ENCODE measurements at places on chromosomes 7 and 10.

GRCh38 chr7:5437987-5438386 is 14.4 kb upstream of the TNRC18 start:
- no peak for DNase-seq

GRCh38 chr7:102469351-102469971 is 4.7 kb downstream of the LRWD1 start:
- DNase-seq, result no peak

DNA sequence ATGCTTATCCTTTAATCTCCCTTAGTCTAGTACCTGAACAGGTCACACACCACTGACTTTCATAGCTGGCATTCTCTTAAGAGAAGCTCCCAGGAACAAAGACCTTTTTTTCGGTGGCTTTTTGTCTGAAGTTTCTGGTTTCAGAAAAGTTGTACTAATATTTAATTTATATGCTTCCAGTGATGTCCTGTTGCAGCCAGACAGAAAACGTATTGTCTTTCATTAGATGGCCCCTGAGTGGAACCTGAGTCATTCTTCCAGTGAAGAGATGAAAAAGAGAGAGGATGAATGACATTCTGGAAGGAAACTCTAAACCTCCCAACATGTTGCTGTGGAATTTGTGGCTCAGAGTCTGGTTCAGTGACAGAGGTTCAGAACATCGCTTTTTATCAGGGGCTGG is 274.8 kb upstream of the TAC1 start:
- DNase-seq, result no peak

GRCh38 chr7:128060018-128060417 is 28.8 kb upstream of the LRRC4 start:
- no peak for DNase-seq

GRCh38 chr7:19368491-19368925 is 223.3 kb upstream of the FERD3L start:
- no peak for DNase-seq

GRCh38 chr10:85810674-85811073 is 555.9 kb downstream of the GRID1 start:
- no peak for DNase-seq

DNA sequence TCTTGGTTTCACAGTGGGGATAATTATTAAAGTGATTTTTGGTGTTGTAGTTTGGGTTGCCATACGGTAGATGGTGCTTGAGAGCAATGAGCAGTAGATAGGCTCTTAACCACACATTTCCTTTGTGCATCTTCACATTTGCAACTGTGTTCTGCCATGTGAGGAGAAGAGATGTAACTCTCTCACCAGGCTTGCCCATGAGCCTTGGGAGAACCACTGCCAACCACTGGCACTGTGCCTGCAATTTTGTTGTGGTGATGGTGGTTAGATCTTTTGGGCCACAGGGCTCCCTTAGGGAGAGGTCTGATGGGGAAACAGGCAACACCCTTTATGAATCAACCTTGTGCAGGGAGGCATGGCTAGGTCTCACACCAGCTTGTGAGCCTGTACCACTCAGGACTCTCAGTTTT is 204.3 kb downstream of the CCDC7 start:
- DNase-seq, result no peak

- DNase-seq, result no peak
Measured at GRCh38 chr7:87116315-87116714, 35.9 kb upstream of the DMTF1 start.

GRCh38 chr7:10128748-10129147 is 844.9 kb upstream of the PHF14 start:
- DNase-seq, result no peak

DNA sequence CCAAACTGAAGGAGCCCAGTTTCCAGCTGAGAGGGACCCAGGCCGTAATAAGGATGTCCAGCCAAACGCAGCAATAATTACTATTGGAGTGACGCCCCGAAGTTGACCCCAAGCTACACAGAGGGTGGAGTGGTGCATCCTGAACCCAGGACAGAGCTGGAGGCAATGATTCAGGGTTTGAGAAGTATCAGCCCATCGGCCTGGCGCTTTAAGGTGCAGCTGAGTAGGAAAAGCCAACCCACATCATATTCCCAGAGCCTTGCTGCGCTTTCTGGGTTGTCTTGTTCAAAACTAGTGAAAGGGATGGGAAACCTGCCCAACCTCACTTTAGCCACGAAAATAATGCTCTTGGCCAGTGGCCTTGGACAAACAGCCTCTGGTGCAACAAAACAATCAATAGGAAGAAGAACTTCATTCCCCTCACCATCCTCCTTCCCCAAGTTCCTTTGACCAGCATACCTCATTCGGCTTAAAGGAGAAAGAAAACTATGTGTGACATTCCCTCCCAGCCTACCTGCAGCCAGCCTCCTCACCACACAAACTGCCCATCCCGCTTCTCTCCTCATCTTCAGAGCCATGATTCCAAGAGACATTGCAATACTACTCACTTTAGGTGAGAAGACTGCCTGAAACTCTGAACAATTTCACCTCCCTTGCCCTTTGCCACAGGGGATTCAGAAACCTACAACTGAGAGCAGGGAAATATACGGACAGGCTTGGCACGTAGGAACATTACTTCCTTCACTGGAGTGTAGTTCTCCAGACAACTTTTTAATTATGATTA is 217.2 kb upstream of the MKLN1 start:
- DNase-seq, result no peak

GRCh38 chr7:10592604-10593003 is 381.1 kb upstream of the PHF14 start:
- DNase-seq, result no peak

DNA sequence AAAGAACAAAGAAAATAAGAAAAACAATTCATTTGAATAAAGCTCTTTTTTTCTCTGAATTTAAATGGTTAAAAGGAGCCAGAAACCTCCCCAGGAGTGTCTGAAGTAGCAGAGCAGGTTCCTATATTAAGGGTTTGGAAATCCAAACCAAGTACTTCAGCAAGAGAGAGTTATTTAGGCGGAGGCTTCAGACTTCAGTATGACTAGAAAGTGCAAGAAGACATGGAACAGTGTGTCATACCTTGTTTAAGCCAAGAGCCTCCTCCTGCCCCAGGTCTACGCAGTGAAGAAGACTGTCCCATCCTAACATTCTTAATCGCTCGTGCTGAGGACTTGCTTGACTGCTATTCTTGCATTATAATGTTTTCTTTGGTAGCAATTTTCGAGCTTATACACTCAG is 51.3 kb downstream of the ODAD2 start:
- DNase-seq, result no peak

DNA sequence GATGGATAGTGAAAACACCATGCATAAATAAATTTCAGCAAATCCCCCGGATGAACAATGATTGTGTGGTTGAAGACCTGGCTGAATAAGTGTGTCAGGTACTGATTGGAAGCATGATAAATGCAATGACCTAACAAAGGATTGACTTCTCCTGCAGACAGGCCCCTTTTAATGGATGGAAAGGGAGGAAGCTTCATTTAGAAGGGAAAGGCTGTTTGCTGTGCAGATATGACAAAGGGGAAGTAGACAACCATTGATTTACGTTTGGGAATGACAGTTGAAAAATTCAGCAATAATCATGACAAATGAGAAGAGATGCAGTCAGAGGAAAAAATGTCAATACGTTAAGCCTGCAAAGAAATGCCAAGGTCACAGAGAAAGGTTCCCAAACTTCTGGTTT is 503.8 kb downstream of the LRMDA start:
- no peak for DNase-seq

GRCh38 chr10:6542999-6543430 is 37.1 kb downstream of the PRKCQ start:
- no peak for DNase-seq

DNA sequence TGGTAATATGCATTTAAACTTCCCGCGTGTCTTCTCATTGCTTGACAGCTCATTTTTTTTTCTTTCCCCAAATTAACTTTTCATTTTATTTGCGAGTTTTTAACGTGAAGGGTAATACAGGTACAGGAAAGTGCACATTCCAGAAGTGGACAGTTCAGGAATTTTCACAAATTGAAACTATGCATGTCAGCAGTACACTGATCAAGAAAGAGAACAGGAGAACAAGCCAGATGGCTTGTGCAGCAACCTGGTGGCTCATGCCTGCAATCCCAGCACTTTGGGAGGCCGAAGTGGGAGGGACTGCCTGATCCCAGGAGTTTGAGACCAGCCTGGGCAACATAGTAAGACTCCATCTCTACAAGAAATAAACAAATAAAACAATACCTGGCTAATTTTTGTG is 28.5 kb downstream of the ARL5B start:
- no peak for DNase-seq

- DNase-seq, result no peak
Measured at GRCh38 chr7:146539836-146540235, 423.2 kb downstream of the CNTNAP2 start.

DNA sequence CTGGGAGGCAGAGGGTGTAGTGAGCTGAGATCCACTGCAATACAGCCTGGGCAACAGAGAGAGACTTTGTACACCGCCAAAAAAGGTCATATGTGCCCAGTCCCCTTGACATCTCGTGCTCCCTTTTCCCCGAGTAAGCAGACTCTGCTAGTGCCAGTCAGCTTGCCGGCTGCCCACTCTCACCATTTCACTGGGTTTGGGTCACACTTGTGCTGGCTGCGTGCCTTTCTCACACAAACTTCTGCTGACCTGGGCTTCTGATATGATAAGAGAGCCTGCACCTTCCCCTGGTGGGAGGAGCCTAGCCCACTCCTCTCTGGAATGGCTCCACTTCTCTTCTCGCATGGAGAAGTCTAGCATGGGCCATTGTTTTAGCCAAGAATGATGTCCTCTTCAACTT is 53.4 kb downstream of the MPP7 start:
- DNase-seq, result no peak

DNA sequence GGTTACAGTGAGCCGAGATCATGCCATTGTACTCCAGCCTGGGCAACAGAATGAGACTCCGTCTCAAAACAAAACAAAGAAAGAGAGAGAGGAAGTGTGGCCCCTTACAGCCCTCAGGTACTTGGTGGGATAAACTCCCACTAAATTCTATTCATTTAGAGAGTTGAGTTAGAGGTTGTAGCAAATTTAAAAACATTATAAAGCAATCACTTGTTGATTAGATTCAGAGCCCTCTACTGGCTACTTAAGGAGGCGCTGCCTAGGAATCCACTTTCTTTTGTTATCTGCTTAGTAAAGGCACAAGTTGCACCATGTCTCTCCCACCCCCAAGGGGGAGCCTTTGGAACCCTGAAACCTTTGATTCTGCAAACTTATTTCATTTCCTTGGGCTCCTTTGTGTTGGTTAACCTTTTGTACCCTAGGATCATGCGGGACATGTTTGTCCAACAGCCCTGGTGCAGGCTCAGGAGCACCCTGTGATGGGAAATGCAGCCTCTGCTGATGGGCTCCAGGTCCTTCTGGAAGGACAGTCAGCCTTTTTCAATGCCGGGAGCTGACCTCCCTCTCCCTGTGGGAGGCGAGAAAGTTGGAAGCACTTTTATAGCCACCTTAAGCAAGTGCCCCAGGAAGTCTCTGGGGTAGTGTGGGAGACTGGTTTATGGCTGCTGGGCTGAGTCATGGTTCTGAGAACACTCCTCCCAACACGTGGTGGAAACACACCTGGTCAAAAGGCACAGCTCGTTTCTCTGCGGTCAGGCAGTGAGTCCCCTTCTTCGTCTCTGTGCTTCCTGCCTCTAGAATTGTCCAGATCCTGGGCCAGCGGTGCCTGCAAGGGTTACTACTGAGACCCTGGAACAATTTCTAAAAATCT is 2.3 kb downstream of the HKDC1 start:
- peak; percentile 23 for DNase-seq

DNA sequence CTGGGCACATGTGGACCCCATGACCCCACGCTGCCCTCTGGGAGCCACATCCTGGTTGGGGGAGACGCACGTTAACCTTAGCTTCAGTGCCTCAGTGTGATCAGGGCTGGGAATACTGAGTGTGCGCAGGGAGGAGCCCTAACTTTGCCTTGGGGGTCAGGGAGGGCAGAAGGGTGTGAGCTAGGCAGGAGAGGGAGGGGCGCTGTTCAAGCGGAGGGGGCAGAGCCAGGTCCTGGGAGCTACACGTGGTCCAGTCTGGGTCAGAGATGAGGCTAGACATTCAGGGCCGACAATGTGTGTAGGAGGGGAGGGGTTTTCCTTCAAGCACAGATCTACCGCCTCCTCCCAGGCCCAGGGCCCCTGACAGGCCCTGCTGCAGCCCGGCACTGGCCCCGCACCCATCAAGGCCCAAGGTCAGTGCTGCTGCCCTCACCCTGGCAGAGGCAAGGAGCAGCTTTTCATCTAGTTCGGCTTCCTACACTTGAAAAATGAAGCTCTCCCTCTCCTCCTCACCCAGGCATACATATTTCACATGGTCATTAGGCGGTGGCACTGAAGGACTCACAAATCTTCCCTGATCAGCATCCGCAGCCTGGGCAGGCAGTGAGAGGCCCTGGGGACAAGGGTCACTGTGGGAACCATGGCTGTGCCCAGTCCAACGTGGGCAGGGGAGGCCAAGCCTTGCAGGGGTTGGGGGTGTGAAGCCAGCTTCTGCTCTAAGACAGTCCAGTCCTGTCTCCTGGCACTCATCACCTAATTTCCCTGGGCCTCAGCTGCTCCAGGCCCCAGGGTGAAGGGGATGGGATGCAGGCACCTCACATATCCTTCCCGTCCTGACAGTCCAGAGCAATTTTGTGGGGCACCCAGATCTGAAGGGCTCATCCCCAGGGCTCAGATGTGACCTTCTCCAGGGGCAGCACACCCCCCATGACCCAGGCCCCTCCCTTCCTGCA is 47.3 kb downstream of the C10orf105 start:
- no peak for DNase-seq

- no peak for DNase-seq
Measured at GRCh38 chr10:56583316-56583715, 222.3 kb upstream of the ZWINT start.

- DNase-seq, result no peak
Measured at GRCh38 chr7:33155811-33156210, 26.4 kb downstream of the BBS9 start.

GRCh38 chr7:1175967-1176851 is 16.2 kb upstream of the ZFAND2A start:
- DNase-seq, result peak; percentile 89

DNA sequence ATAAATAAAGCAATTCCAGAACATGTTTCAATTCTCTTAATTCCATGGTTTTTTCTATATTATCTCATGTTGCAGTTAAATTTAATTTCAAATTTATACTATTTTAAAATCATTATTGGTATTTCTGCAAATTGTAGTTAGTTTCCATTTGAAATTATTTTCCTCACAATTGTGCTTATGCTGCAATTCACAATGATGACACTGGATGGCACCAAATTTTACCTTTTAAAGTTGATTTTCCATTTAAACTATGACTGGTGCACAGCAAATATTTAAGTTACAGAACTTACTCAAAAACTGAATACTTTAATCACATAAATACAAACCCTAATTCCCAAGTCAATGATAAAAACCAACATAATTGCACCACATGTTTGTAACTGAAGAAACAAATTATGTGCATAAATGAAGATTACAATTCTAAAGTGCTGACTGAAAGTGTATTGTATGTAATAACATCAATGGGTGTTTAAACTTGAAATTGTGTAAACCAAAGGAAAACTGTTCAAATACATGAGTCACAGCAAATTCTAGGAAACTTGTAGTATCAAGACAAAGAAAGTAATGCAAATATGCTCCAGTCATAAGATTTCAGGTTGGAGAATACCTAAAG is 75.3 kb upstream of the AASS start:
- no peak for DNase-seq
